Globus pallidus (tissue), 1 donor: ENCODE measurements at places on chromosomes 11 and 22.

DNA sequence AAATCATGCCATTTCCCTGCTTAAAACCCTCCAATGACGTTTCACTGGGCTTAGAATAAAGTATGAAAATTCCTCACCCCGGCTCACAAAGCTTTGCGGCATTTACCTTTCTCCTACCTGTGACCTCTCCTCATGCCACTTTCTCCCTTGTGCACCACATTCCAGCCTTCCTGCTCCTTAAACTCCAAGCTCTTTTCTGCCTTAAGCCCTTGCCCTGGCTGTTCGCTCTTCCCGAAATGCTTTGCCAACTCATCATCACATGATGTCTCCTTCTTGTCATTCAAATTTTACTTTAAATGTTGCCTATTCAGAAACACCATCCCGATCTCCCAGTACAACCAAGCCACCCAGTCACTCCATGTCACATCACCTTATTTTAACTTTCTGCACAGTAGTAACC is 2.0 kb downstream of the PLEKHA7 start:
- no peak for DNase-seq

- no peak for DNase-seq
These were observed 19.4 kb downstream of the MUC5AC start for GRCh38 chr11:1177020-1177770.

GRCh38 chr11:43576320-43576802 is 104.2 kb upstream of the HSD17B12 start:
- DNase-seq, result no peak

DNA sequence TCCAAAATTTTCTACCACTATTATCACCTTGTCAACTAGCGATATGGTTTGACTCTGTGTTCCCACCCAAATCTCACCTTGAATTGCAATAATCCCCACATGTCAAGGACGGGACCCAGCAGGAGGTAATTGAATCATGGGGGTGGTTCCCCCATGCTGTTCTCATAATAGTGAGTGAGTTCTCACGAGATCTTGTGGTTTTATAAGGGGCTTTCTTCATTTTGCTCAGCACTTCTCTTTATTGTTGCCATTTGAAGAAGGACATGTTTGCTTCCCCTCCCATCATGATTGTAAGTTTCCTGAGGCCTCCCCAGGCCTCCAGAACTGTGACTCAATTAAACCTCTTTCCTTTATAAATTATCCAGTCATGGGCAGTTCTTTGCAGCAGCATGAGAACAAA is 73.5 kb upstream of the ZC3H12C start:
- DNase-seq, result no peak

DNA sequence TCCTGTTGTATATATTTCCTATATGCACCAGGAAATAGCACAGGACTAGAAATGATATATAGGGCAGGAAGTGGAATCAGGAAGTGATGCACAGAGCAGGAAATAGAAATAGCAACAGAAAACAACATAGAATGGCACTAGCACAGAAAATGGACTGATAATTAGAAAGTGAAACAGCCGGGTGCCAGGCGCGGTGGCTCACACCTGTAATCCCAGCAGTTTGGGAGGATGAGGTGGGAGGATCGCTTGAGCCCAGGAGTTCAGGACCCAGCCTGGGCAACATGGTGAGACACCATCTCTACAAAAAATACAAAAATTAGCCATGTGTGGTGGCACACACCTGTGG is 10.0 kb upstream of the RELT start:
- DNase-seq, result no peak

DNA sequence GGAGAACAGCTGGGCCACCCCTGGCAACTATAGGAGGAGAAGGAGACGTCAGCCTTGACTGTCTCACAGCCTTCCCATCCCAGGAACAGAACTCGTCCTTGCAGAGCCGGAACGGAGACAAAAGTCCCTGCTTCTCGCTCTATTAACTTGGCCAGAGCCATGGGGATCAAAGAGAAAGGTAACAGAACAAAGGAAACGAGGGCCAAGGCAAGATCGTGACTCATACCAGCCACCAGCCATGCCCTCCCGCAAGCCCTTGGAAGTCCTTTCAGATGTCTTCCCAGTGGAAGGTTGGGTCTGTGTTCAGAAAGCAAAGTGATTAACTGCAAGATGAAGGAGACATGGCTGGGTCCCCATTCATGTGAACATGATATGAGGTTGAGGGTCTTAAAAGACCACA is 64.7 kb downstream of the PDE2A start:
- no peak for DNase-seq

DNA sequence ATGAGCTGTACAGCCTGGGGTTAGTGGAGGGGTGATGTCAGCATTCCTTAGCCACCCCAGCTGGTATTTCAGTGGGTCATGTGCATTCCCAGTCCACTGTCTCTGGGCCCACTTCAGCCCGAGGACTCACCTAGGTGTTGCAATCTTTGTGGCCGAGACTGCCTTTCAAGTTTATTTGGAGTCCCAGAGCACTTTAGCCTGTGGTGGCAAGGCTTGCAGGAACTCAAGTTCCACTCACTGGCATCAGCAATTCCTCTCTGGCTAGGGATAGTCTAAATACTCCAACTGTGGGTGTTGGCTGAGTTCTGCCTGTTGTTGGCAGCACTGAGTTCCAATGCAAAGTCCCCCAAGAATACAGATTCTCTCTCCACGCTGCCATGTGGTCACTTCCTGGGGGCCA is 191.6 kb upstream of the PGR start:
- DNase-seq, result no peak
